ENCODE measurements at places on chromosomes 16 and 17.

DNA sequence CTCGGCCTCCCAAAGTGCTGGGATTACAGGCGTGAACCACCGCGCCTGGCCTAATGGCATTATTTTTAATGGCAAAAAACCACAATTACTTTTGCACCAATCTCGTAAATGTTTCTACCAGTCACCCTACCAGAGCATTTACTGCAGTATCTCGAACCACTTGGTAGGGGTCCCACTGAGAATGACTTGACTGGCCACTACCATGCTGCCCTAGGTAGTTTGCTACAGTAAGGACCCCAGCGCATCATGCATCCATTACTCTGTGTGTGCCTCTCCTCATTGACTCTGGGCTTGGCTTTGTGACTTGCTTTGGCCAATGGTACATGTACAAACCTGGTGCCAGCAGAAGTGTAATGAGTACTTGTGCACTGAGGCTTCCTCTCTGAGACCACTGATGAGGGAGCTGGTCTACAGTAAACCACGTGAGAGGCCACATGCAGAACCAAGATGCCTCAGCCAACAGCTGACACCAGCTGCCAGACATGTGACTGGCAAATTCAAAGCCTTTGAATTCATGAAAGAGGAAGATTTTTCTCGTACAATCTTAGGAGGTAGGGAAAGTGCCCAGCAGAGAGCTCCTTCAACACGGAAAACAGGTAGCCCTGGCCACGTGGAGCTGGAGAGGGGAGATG is 421.7 kb upstream of the C16orf82 start:
- no peak for DNase-seq

- DNase-seq: no peak
Measured at GRCh38 chr17:10046786-10047785, 142.0 kb upstream of the RCVRN start.

GRCh38 chr17:13253733-13254410 is 236.0 kb upstream of the ELAC2 start:
- no peak for DNase-seq

GRCh38 chr16:50614955-50615724 is 66.0 kb downstream of the SNX20 start:
- DNase-seq: no peak

GRCh38 chr16:58885528-58886170 is 151.5 kb upstream of the GOT2 start:
- no peak for DNase-seq

DNA sequence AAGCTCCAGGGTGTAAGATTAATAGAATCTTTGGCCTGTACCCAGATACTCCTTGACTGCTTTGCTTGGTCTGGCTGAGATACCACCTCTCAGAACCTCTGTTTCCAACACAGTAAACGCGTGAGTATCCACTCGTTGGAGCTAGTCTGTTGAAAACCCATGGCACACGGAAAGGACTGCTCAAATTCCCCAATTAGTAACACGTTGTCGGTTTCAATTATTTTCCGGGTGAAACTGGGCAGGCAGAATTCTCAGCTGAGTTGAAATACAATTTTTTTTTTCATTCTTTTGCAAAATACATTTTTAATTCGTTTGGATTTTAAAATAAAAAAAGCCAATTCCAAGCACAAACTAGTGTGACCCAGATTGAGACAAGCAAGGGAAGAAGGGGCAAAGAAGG is 120.5 kb downstream of the MAF start:
- DNase-seq: no peak

- DNase-seq: no peak
Measured at GRCh38 chr16:4772351-4772750, 5.4 kb upstream of the ZNF500 start.

DNA sequence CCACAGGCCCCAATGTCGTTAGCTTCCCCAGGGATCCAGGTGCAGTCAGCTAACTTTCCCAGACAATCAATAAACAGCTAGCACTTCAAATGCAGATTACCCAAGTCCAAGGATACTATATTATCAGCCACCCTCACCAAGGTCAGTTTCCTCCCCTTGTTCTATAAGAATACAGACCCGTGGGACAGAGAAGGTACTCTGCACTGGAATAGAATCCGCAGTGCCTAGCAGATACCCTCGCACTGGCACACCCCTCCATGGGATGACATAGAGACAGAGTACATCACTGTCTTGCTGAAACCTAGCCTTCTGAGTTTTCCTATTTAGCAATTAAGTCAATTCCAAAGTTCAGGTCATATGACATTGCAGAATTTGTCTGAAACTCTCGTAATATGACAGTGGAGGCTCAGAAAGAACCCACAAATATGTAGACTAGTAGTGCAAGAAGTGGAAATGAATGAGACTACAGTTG is 40.0 kb upstream of the ABCA10 start:
- no peak for DNase-seq

- no peak for DNase-seq
Measured at GRCh38 chr17:76000016-76000754, 470 bp upstream of the CDK3 start.

DNA sequence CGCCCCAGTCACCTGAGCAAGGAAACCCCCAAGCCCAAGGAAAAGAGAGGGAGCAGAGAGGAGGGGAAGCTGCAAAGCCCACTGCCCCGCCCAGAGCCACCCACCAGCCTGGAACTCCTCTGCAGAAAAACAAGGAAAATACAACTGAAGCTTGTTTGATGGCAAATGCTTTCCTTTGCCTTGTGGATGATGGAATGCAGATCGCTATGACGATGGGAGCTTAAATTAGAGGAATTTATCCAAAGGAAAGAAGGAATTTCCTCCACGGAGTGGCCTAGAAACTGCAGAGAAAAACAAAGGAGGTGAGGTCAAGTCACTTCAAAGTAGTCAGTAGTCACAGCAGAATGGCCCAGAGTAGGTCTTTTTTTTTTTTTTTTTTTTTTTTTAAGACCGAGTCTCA is 31.5 kb upstream of the ASGR2 start:
- DNase-seq: no peak

GRCh38 chr16:30429418-30429677 is 482 bp downstream of the DCTPP1 start:
- no peak for DNase-seq

DNA sequence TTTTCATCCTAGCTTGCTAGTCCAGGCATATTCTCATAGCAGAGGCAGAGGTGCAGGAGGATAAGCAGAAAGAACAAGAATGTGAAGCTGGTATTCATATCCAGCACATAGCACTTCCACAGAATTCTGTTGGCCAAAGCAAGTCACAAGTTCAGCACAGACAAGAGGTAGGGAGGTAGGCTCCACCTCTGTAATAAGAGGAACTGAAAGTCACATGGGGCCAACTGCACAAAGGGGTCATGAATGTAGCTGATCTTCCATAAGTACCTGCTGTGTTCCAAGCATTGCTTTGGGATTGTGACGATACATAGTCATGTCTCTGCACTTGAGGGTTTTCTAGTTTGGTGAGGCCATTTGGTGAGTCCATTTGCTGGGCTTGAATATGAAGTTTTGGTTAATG is 110.8 kb upstream of the MPHOSPH6 start:
- DNase-seq: no peak

DNA sequence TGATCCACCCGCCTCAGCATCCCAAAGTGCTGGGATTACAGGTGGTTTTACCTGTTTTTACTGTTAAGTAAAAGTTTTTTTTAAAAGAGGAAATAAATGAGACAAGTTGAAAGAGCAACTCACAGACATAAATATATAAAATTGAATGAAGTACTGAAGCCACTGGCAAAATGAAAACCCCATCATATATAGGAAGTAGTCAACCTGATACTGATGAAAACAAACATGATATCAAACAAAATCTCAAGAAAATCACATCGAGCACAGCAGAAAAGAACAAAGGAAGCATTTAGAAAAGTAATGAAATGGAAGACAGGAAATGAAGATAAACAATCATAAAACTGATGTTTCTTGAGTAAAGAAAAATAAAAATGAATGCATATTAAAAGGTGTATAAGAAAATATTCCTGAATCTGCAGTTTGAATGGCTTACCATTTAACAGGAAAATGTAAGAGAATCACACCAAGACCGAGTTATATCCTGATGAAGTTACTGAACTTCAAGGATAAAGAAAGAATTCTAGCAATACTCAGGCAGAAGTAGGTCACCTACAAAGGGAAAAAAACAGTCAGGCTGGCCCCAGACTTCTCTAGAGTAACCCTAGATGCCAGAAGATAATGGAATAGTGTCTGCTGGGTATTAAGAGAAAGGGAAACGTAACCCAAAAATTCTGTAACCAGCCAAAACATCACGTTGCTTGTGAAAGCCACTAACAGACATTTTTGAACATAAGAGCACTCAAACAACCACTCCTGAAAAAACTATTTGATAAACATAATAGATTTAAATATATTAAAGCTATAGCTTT is 31.5 kb downstream of the UBE2G1 start:
- DNase-seq: no peak

- DNase-seq: no peak
Measured at GRCh38 chr17:50470426-50470825, 1.7 kb upstream of the CHAD start.

DNA sequence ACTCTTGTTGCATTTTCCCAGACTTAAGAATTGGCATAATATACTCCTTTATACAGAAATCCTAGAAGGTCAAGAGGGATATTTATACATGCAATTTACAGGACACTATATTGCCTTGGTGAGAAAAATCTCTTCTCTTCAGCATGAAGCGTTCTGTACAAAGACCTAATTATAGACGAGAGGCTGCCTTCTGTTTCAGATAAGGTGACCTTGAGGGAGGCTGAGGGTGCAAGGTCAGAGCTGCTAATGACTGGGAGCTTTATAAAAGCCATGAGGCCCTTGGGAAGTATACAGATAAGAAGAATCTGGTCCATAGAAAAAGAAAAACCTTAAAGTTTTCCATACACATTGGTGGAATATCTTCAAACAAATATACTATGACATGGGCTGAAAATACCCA is 156.3 kb upstream of the SOX9 start:
- no peak for DNase-seq

DNA sequence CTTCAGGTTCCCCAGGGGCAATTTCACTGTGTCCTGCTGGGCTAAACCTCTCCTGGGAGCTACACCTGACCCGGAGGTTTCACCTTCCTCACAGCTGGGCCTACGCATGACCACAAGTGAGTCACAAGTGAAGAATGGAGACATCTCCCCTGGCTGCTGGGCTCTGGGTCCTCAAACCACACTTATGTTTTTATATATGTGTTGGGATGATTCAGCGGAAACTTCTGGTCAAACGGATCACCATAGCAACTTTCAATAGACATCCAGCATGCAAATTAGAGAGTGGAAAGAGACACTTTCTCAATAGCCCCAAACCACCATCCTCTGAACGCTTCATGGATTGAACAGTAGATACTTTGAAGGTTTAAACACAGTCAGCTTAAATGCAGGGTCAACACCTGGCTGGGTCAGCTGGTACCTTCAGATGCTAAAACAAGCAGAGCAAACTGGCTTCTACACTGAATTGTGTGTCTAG is 28.0 kb upstream of the MAF start:
- DNase-seq: no peak

DNA sequence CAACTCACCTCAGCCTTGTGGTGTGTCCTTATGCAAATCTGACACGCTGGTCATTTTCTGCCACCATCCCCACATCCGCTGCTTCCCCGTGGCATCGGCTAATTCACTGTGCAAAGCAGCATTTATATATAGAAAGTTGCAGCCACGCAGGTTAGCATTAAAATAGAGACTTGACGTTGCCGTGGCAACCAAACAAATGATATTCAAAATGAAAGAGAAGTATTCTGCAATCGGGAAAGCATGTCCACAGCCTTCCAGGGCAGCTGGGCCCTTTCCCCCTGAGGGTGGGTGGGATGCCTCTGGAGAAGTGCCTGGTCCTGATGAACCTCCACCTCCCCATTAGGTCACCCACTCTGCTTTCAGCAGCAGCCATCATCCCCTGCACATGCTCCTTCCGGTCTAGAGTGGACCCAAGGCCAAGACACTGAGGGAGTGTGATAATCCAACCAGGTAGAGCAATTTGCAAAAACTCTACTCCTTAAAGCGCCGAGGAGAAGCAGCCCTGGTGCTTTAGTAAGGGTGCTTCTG is 138.7 kb downstream of the GAS7 start:
- no peak for DNase-seq

DNA sequence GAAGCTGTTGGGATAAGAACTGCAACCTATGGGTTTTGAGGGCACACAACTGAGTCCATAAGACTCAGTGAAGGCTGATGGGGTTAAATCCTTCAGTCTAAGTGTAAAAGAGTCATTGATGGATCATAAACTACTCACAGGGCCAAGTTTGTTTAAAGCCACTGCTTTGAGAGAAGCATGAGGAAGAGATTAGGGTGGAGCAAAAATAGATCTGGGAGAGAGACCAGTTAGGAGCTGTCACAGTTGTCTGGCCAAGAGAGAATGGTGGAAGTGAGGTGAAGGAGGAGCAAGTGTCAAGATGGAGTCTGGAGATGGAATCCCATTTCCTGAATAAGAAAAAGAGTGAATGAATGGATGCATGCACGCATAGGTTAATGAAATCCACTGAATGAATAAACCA is 379.1 kb upstream of the CDH11 start:
- no peak for DNase-seq

DNA sequence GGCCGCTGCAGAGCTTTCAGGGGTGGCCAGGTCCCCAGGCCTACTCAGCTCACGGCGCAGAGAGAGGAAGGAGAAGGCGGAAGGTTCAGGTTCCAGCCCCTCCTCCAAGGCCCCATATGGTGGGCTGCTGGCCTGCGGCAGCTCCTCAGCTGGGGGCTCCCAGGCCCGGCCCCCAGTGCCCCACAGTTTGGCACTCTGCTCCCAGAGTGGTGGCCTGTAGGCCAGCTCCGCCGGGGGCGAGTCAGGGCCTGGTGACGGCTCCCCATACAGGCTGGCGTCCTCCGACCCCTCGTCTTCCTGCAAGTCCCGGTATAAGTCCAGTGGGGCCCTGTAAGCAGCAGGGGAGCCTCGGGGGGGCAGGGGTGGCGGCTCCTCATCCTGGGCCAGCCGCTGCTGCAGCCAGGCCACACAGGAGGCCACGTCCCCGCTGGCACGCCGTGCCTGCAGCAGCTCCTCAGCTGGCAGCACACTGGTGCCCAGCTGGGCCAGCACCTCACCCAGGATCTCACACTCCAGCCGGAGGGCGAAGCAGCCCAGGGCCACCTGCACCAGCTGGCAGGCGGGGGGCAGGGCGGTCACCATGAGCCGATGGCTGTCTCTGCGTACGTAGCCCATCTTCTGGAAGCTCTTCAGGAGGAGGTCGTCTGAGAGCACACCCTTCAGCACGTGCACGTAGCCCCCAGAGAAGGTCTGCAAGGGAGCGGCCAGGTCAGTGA is 3.7 kb downstream of the SPATA2L start:
- DNase-seq: no peak

Data from DMS 273 treated with DMSO at 0.1 percent for 48 hours (cell line).